ENCODE measurements at places on chromosomes 2 and 18.

GRCh38 chr18:69951182-69951581 is 3.5 kb upstream of the CD226 start:
- no peak for DNase-seq

GRCh38 chr2:25639131-25639530 is 34.2 kb downstream of the DTNB start:
- no peak for DNase-seq

- no peak for DNase-seq
These were observed 51.9 kb downstream of the EFEMP1 start for GRCh38 chr2:55871637-55872036.

- no peak for DNase-seq
These were observed 135.5 kb downstream of the IRS1 start for GRCh38 chr2:226664140-226664539.

DNA sequence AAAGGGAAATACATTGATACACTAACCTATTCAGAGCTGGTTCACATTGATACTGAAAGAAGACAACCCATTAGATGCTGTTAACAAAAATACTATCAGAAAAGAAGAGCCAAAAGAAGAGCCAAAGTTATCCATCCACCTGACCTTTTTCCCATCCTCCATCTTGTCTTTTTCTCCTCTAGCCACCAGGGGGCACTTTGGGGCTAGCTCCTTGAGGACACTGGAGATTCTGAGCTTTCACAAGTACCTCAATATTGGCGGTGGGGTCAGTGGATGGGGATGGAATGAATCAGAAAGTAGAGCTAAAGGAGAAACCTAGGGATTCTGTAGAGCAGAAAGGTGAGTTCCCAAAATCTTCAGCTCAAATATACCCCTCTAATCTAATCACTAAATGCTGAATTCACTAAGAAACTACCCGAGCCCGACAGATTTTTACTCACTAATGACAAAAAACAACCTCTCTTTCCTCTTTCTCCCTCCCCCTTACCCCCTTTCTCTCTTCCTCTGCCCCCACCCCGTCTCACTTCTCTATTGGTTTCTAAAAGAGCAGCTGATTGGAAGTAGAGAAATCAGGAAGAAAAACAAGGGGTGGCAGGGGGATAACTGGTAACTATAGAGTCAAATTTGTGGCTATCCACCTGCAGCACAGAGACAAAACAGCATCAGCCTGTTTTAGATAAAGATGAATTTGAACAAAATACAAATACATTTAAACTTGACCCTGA is 203.3 kb downstream of the TCF4 start:
- no peak for DNase-seq

GRCh38 chr2:23769364-23769763 is 157.6 kb downstream of the ATAD2B start:
- no peak for DNase-seq

DNA sequence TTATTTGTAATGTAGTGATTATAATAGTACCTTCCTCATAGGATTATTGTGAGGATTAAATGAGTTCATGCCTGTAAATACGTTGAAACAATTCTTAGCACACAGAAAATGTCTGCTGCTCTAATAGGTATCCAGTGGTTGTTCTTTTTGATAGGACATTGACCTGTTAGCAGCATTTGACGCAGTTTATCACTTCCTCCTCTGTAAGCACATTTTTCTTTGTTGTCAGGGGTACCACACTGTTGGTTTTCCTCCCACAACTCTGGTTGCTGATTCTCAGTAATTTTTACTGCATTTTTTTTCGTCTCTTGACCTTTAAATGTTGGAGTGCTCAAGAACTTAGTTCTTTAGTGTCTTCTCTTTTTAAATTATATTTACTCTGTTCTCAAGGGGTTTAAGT is 15.4 kb downstream of the PPM1B start:
- DNase-seq, result no peak

DNA sequence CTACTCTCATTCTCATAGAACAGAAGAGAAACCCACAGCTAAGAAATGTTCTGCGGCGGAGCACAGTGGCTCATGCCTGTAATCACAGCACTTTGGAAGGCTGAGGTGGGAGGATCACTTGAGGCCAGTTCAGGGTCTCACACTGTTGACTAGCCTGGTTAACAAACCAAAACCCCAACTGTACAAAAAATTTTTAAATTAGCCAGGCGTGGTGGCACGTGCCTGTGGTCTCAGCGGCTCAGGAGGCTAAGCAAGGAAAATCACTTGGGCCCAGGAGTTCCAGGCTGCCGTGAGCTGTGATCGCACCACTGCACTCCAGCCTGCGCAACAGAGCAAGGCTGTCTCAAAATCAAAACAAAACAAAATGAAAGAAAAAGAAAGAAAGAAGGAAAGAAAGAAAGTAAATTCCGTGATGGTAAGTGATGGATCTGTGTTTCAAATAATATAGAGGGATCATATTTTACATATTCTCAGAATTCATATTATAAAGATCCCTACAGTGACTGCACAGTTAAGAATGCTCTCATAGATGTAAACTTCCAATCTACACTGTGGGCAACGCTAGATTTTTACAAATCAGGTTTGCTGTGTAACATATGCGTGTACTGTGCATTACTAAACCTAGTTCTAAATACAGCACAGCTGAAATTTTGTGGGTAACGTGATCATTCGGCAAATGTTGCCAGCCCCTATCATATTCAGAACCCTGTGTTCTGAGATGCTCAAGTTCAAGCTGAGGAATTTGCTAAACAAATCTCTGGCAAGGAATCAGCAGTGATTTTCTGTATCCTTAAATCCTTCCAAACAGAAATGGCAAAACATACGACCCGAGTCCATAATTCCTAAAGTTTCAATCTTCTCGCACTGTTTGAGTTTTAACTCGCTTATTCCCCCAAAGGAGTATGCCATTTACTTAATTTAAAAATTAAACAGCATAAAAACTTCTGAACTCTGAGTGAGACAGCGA is 1.2 kb upstream of the RAB12 start:
- DNase-seq, result no peak

DNA sequence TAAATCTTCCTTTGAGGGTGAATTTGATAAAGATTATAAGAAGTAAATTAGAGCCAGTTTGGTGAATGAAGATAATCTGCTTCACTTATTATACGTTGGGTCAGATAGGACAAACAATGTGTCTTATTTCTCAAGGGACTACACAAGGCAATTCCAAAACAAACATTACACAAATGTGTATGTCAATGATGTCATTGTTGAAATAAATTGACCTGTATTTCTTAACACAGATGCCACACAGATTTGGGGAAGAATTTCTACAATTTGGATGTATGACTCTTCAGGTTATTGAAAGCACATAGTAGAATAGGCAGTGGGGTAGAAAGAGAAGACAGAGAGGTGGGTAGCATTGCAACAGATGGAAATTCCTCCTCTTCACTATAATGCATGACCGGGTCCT is 6.9 kb upstream of the CRIM1 start:
- DNase-seq, result no peak

DNA sequence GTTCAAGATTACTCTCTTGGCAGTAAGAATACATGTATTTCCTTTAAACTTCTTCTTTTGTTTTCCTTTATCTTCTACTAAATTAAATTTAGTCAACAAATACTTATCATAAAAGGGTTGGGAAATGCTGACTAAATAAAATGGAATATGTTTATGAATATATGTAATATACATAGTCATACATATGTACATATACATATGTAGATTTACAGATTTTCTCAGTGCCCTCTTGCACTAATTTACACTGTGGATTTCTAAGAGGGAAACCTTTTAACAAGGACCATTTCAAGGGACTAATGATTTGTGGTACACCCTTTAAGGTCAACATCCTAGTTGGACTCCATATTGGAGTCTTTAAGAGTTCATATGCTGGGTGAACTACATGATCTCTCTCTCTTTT is 37.2 kb downstream of the FAM98A start:
- no peak for DNase-seq

DNA sequence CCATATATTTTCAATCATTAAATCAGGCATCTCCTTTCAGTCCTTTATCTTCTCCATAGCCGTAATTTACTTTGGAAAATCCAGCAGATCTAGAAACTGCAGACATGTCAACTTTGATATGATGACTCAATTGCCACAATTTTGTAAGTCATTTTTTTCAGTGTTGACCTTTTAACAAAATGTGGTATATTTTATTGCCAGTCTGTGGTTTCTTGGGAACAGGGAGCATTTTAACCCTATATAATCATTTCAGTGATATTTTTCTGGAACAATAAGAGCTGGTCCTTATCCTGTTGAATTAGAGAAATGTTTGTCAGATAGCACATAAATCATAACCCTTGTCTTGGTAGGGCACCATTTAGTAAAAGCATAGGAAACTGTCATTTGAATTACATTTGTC is 90.9 kb upstream of the UBXN4 start:
- no peak for DNase-seq

All from activated naive CD4-positive, alpha-beta T cell treated with Interleukin-2 at 50 U/mL for 16 hours (primary cell).